ENCODE measurements at places on chromosomes 7 and 10.

GRCh38 chr7:158424531-158424930 is 163.1 kb downstream of the PTPRN2 start:
- DNase-seq = no peak

- no peak for DNase-seq
These were observed 249.0 kb upstream of the PPP2R2D start for GRCh38 chr10:131651674-131652437.

DNA sequence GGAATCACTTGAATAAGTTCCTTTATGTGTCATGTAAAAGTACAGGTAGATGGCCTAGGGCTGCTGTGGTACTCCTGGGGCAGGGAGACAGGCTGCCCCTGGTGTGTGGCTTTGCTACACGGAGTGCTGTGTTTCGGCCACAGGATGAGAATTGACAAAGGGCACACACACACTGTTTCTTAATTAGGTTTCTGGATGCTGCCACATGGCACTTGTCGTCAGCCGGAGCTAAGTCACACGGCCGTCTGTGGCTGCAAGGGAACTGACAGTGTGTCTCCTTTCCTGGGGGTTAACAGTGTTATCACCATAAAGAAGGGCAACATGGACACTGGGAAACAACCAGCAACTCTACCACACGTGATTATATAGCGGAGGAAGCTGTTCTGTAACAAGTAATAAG is 55.7 kb upstream of the CREB5 start:
- peak; percentile 45 for DNase-seq

GRCh38 chr10:689452-690371 is at the start of gene DIP2C:
TSS of gene DIP2C (minus strand) at chr10:689668. CDS start at chr10:689578, 90 bp downstream.
- peak; percentile 32 for DNase-seq

DNA sequence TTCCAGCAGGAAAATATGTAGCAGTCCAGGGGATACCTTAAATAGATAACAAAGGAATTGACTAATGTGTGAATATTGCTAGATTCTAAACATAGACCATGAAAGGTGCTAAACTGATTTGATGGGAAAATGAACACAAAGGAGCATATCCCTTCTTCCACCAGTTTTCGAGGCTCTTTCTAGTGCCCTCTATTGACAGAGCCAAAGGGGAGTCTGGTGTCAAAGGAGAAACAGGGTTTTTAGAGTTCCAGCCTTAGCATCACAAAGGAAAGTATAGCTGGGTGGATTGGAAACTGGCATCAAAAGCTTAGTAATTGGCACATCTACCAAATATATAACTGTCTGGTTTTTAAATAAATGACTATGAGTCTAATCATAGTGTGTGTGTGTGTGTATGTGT is 636.8 kb downstream of the ETV1 start:
- DNase-seq = no peak
